ENCODE measurements at places on chromosomes 2 and 18. TPM values are rescaled to one million over a fixed set of nuclear protein-coding genes. Genes with fewer than 3 reads are reported as not detected.

DNA sequence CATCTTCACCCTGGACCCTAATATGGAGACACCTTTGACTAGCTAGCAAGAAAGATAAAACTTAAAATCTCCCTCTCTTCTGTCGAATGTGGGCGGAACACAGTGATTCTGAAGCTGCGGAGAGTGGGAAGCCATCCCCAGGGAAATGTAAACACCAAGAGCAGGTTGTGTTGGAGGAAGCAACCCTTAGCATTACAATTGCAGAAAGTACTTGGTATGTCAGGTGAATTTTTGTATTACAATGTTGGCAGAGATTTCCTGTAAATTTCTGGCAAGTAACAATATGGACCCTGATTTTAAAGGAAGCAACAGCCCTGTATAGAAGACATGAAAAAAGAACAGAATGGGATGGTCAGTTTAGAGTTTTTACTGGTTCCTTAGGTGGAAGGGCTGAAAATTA, 35.8 kb downstream of the TSN start:
- H3K27ac ChIP-seq, result no peak overlapping the region
- peaks cover 34% of the 10 kb centered on the region for H3K27me3 ChIP-seq
- H3K4me1 ChIP-seq, result no peaks in the 10 kb centered on the region
- no peak overlapping the region for H3K4me3 ChIP-seq

DNA sequence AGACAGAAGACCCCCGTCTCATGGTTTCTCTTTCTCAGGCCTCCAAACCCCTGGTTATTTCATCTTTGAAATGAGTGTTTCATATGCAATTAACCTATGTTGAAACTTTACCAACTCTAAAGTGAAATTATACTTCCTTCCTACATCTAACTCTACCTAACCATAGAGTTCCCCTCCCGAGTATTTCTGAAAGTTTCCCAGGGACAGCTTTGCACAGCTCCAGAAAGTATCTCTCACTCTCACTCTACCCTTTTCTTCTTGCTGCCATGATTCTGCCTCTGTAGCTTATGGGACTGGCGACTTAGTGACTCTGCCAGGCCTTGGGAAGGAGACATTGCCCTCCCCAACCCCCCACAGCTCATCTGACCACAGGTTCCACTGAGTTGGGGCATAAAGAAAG, 107.9 kb downstream of the B3GNT2 start:
- no peaks in the 10 kb centered on the region for H3K27me3 ChIP-seq
- H3K4me1 ChIP-seq, result peaks cover 60% of the 10 kb centered on the region
- no peaks in the 10 kb centered on the region for H3K36me3 ChIP-seq
- peak overlapping the region; percentile 99 for H3K27ac ChIP-seq
- no peak for DNase-seq

DNA sequence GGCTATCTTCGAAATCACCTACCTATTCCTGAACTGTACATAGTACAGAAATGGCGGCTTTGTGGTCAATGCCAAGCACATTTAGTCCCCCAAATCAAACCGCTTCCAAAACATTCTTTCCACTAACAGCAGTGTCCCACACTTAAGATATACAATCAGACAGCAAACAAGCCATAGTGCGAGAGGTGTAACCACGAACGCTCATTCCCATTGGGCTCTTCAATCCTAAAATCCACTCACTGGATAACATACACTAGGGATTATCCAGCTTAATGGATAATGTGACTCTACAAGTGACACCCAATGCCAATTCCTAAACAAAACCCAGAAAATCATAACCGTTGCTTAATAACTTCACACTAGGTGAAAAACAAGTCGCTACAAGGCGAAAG, 2.0 kb downstream of the XPO1 start:
- no peak for DNase-seq
- H3K4me3 ChIP-seq, result peak overlapping the region; percentile 95
- no peaks in the 10 kb centered on the region for H3K27me3 ChIP-seq
- H3K4me1 ChIP-seq, result peaks cover 40% of the 10 kb centered on the region
- peak overlapping the region; percentile 91 for H3K27ac ChIP-seq
- peaks cover 14% of the 10 kb centered on the region for H3K36me3 ChIP-seq

DNA sequence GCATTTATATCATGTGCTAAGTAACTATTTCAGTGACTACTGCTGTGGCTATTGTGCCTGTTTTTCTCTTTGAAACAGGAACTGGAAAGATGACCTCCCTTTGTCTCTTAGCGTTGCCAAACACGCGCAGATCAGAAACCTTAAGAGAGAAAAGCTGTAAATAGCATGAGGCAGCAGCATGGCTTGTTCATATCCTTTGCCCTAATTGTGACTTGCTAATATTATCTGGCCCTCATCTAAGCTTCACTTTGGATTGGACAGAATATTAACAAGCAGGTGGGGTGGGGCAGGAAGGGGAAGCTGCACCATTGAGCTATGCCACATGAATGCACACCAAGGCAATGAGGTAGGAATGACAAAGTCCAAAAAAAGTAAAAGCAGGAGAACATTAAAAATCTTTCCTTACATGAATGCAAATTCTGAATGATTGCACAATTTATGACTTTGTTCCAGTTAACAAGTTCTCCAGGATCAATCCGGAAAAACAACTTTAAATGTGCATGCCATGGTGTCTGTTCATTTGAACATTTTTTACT, 128.4 kb downstream of the IRS1 start:
- no peak overlapping the region for H3K4me3 ChIP-seq
- H3K4me1 ChIP-seq, result peaks cover 3% of the 10 kb centered on the region
- H3K27ac ChIP-seq, result no peak overlapping the region
- DNase-seq, result no peak
- no peaks in the 10 kb centered on the region for H3K36me3 ChIP-seq

- H3K27ac ChIP-seq, result no peak overlapping the region
- peaks cover 2% of the 10 kb centered on the region for H3K27me3 ChIP-seq
- no peak overlapping the region for H3K4me3 ChIP-seq
- DNase-seq, result no peak
Measured at GRCh38 chr2:28568533-28568932, 72.7 kb downstream of the PLB1 start.

The FHOD3 gene
- not detected for total RNA-seq

DNA sequence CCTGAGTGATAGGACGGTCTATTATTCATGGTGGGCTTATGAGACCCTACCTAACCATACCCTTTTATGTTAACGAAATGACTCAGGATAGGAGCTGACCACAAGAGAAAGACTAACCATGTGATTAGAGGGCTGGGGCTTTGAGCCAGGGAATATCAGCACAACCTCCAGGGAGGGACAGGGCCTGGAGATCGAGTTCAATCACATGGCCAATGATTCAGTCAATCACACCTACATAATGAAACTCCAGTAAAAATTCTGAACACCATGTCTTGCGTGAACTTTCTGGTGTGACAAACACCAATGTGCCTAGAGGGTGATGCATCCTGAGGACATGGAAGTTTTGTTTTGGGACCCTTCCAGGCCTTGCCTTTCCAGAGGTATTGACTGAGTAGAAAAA, 2.2 kb upstream of the TEX51 start:
- H3K4me1 ChIP-seq, result no peaks in the 10 kb centered on the region
- H3K36me3 ChIP-seq, result no peaks in the 10 kb centered on the region
- no peak overlapping the region for H3K4me3 ChIP-seq
- peak; percentile 13 for DNase-seq
- peaks cover 6% of the 10 kb centered on the region for H3K27me3 ChIP-seq

GRCh38 chr2:29847886-29848285, 73.5 kb downstream of the ALK start:
- H3K36me3 ChIP-seq, result no peaks in the 10 kb centered on the region
- peaks cover 7% of the 10 kb centered on the region for H3K27me3 ChIP-seq
- no peak overlapping the region for H3K27ac ChIP-seq
- DNase-seq, result no peak
- H3K4me1 ChIP-seq, result no peaks in the 10 kb centered on the region

GRCh38 chr2:156242874-156243273, 89.6 kb downstream of the NR4A2 start:
- peaks cover 4% of the 10 kb centered on the region for H3K36me3 ChIP-seq
- no peaks in the 10 kb centered on the region for H3K4me1 ChIP-seq
- no peak overlapping the region for H3K27ac ChIP-seq
- peaks cover 16% of the 10 kb centered on the region for H3K27me3 ChIP-seq

DNA sequence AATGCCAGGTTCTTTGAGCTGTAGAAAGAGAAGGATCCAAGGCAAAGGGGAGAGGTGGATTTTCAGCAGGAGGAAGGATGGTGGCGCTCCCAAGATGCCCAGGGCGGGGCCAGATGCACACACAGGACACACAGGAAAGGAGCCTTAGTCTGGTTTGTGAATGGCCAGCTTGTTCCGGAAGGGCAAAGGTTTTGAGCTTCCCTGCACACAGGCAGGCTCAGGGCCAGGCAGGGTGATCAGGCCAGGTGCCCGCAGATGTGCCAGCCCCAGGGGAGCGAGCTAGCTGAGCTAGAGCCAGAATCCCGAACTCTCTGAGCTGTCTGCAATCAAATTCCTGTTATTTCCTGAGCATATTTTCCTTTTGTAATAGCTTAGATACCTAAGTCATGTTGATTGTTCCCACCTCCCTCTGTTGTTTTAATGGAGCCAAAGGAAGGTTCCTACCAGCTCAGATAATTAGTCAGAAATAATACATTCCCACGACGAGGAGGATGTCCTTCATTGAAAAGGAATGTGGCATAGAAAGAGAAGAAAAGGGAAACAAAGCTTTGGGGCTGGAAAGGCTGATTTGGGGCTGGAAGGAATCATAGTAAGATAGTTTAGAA, 13.7 kb upstream of the OTOF start:
- no peaks in the 10 kb centered on the region for H3K27me3 ChIP-seq
- no peak for DNase-seq
- no peaks in the 10 kb centered on the region for H3K36me3 ChIP-seq
- no peak overlapping the region for H3K27ac ChIP-seq

DNA sequence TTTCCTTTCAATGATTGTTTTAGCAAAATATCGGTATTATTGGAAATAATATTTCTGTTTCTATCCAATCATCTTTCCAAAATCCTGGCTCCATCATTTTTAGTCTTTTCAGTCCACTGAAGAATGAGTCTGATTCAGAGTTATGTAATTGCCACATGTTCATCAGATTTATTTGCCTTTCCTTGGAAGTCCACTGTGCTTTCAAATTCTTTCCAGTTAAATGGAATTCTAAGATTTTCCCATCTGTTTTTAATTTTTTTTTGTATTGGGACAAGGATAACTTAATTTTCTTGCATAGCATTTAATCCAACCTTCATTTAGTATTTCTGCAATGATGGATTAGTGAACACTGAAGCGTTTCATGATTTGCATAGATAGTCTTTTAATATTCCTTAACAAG, 521.5 kb upstream of the NRXN1 start:
- H3K27ac ChIP-seq, result no peak overlapping the region
- H3K36me3 ChIP-seq, result peaks cover 4% of the 10 kb centered on the region
- no peaks in the 10 kb centered on the region for H3K27me3 ChIP-seq
- H3K4me3 ChIP-seq, result no peak overlapping the region
- no peaks in the 10 kb centered on the region for H3K4me1 ChIP-seq

- H3K36me3 ChIP-seq, result no peaks in the 10 kb centered on the region
- peaks cover 7% of the 10 kb centered on the region for H3K27me3 ChIP-seq
- peaks cover 9% of the 10 kb centered on the region for H3K4me1 ChIP-seq
- DNase-seq, result no peak
Measured at GRCh38 chr2:217071416-217071815, 211.6 kb upstream of the TNP1 start.

- H3K4me3 ChIP-seq, result no peak overlapping the region
- H3K4me1 ChIP-seq, result no peaks in the 10 kb centered on the region
- no peak overlapping the region for H3K27ac ChIP-seq
- peaks cover 9% of the 10 kb centered on the region for H3K36me3 ChIP-seq
- DNase-seq, result no peak
- H3K27me3 ChIP-seq, result peaks cover 10% of the 10 kb centered on the region
Measured at GRCh38 chr2:41920812-41921211, 127.0 kb upstream of the PKDCC start.

The DYNAP gene
- total RNA-seq, result not detected

The SPATA3 gene
- total RNA-seq, result 0.50 TPM

DNA sequence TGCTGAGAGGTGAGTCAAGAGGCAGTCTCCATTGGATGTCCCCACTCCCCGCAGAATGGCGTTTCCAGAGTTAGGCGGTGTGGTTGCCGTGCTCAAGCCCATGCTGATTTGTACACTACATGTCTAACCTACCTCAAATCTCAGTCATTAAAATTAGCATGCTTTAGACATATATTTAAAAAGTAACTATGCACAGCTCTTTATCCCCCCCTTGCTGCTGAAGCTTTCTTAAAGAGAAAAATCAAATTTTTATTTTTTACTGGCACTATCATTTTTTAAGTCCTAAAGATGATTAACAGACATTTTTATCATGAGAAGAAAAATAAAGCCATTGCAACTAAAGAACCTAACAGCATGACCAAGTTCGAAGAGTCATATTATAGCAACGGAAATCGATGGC, 42.9 kb downstream of the BOLA3 start:
- no peak overlapping the region for H3K4me3 ChIP-seq
- no peaks in the 10 kb centered on the region for H3K27me3 ChIP-seq
- H3K36me3 ChIP-seq, result no peaks in the 10 kb centered on the region
- H3K27ac ChIP-seq, result no peak overlapping the region
- no peak for DNase-seq

- H3K27ac ChIP-seq, result peak overlapping the region; percentile 64
- peak; percentile 74 for DNase-seq
- no peaks in the 10 kb centered on the region for H3K36me3 ChIP-seq
- H3K4me3 ChIP-seq, result peak overlapping the region; percentile 65
- peaks cover 2% of the 10 kb centered on the region for H3K27me3 ChIP-seq
Measured at GRCh38 chr18:54388203-54389142, 30.8 kb downstream of the C18orf54 start.

- DNase-seq, result no peak
- peaks cover 4% of the 10 kb centered on the region for H3K4me1 ChIP-seq
- peaks cover 37% of the 10 kb centered on the region for H3K36me3 ChIP-seq
- no peak overlapping the region for H3K27ac ChIP-seq
Measured at GRCh38 chr2:85648619-85649018, 19.4 kb downstream of the SFTPB start.

The TWSG1 gene
- total RNA-seq, result 37.4 TPM

DNA sequence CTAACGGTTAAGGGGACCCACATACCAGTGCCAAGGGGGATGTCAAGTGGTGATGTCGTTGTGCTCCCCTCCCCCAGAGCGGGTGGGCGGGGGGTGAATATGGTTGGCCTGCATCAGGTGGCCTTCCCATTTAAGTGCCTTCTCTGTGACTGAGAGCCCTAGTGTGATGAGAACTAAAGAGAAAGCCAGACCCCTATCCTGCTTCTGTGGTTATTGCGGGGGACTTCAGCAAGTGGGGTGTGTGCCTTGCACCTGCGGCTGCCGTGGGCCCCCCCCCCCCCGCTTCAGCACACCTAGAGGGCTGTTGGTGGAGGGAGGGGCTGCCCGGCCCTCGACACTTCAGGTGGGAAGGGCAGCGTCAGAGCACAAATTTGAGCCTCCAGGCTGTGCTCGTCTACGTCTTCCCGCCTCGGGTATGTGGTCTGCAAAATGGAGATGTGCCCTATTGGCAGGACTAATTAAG, 6.1 kb downstream of the CTDSP1 start:
- H3K4me3 ChIP-seq, result peak overlapping the region; percentile 93
- no peaks in the 10 kb centered on the region for H3K27me3 ChIP-seq
- H3K4me1 ChIP-seq, result peaks cover 44% of the 10 kb centered on the region

The SLC9A4 gene
- total RNA-seq, result 0.14 TPM

GRCh38 chr2:232335859-232336215, 42.7 kb upstream of the ALPP start:
- no peaks in the 10 kb centered on the region for H3K4me1 ChIP-seq
- H3K36me3 ChIP-seq, result no peaks in the 10 kb centered on the region
- no peaks in the 10 kb centered on the region for H3K27me3 ChIP-seq
- no peak overlapping the region for H3K4me3 ChIP-seq

Measured in natural killer cell treated with Interleukin-12 subunit alpha and Interleukin-12 subunit beta and Interleukin-15 and Interleukin-18, amount 100 ng/mL, for 72 hours (primary cell).